ENCODE measurements at places on chromosomes 11 and 22. TPM values are rescaled to one million over a fixed set of nuclear protein-coding genes. Genes with fewer than 3 reads are reported as not detected.

AQP11 gene
- total RNA-seq, result not detected

OR51E2 gene
- total RNA-seq, result 0.69 TPM

DNA sequence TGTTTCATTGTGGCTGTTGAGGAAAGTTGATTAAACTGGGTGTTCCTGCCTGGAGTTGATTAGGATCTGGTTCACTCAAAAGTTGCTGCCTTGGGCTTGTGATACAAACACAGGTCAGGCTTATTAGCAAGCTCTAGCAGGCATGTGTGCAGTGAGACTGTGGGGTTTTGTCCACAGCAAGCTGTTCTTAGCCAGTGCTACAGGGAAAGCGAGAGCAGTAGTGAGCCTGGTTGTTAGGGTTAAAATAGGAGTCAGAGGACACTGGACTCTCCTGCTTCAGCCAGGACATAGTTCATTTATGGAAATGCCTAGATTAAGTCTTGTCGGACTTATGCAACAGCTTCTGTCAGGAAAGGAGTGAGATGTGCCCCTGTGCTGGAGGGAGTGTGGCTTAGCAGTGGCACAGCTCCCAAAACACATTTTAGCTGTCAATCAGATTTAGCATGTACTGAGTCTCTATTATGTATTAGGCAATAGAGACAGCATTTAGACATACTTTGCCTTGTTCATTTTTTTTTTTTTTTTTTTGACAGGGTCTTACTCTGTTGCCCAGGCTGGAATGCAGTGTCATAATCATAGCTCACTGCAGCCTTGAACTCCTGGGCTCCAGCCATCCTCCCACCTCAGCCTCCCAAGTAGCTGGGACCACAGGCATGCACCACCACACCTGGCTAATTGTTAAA lies 8.7 kb downstream of the SNRPD3 start:
- peak overlapping the region; percentile 33 for H3K27ac ChIP-seq
- H3K27me3 ChIP-seq, result no peaks in the 10 kb centered on the region
- peaks cover 9% of the 10 kb centered on the region for H3K4me1 ChIP-seq

DNA sequence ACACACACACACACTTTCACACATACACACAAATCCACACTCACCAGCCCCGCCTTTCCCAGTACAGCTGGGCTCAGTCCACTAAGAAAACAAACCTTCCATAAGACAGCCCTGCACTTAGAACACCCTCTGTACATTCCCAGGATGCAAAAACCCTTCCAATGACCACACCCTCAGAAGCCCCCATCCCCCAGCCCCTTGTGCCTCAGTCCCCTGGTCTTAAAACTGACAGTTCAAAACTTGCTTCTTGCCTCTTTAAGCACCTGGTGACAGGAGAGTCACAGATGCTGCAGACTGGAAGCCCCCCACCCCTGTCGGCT lies 23.0 kb downstream of the APLNR start:
- no peaks in the 10 kb centered on the region for H3K27me3 ChIP-seq
- H3K27ac ChIP-seq, result peak overlapping the region; percentile 73

GRCh38 chr11:60954421-60954820 lies 2.4 kb upstream of the SLC15A3 start:
- DNase-seq, result no peak
- no peaks in the 10 kb centered on the region for H3K36me3 ChIP-seq
- no peak overlapping the region for H3K4me3 ChIP-seq
- H3K4me1 ChIP-seq, result no peaks in the 10 kb centered on the region
- H3K27me3 ChIP-seq, result no peaks in the 10 kb centered on the region

DNA sequence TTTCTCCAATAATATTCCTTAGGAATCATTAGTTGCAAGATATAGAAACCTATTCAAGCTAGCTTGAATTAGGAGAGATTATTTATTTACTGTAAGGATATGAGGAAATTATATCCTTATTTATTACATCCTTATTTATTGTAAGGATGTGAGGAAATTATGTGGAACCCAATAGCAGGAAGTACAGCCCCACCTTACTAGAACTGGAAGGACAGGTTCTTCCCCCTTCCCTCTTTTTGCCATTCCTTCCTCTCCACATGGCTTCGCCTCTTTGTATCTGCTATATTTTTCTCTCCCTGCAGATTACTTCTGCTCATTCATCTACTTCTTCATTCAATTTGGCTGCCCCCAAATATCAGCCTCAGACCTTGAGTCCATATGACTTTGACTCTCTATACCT lies 49.5 kb upstream of the B3GNT6 start:
- H3K27me3 ChIP-seq, result no peaks in the 10 kb centered on the region
- DNase-seq, result no peak
- H3K36me3 ChIP-seq, result no peaks in the 10 kb centered on the region
- H3K27ac ChIP-seq, result no peak overlapping the region

DNA sequence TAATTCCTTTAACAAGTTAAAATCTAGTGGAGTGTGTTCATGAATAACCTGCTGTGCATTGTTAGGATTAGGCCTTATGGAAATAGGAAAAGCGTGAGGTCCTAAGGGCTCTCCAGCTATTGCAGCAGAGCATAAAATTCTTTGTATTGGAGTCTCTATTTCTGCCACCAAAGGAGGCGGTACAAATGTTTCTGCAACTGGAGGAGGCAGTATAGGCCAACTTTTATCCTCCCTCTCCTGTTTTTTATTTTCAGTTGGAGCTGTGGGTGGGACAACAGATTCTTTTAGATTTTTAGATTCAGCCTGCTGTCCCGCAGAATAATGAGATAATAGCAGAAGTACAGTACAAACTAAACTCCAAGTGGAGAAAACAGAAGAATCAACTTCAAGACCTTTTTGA lies 26.2 kb downstream of the OR10A6 start:
- no peaks in the 10 kb centered on the region for H3K4me1 ChIP-seq
- no peaks in the 10 kb centered on the region for H3K27me3 ChIP-seq
- no peaks in the 10 kb centered on the region for H3K36me3 ChIP-seq

DNA sequence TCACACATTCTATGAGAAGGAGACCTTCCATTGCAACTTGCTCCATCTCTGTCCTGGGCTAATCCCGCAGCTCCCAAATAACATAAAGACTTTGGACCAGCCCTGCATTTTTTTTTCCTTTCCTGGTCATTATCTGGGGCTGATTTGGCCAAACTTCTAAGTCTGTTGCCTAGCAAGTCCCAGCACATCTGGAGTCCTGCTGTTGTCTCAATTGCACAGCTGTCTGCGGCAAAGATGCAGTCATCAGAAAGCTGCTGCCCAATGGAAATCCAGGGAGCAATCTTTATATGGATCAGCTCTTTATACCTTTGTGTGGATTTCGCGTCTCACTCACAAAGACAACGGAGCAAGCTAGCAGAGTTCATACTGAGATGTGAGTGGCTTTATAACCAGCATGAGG lies 105.9 kb downstream of the NXPE2 start:
- no peaks in the 10 kb centered on the region for H3K27me3 ChIP-seq
- H3K4me3 ChIP-seq, result no peak overlapping the region
- no peaks in the 10 kb centered on the region for H3K36me3 ChIP-seq
- DNase-seq, result no peak
- no peak overlapping the region for H3K27ac ChIP-seq
